ENCODE measurements at places on chromosomes 4 and X.

DNA sequence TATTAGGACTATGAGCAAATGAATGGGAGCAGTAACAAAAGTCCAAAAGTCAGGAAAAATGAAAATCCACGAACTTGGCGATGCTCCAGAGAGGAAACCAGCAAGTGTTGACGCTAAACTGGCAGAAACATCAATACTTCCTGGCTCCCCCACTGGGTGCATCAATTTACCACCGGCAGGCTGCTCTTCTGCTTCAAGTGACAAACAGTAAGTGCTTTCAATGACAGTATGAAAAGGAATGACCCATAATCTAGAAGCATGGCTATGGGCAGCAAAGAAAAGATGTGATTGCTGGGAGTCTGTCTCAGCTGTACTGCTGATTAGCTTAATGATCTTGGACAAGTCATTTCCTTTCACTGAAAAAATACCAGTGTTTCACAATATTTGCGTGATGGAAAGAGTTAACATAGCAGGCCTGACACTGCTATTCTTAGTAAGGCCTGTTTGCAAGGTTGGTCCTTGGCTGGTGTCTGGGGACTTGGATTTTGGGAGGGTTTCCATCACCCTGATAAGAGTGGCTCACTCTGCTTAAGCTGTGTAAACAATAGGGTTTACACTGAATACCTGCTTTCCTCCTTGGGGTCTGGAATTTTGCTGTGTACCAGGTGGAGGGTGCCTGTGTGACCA, 8.7 kb downstream of the ATP11C start:
- no peak for DNase-seq

- no peak for DNase-seq
Observed at GRCh38 chrX:151870602-151871001, 42.1 kb upstream of the MAGEA4 start.

DNA sequence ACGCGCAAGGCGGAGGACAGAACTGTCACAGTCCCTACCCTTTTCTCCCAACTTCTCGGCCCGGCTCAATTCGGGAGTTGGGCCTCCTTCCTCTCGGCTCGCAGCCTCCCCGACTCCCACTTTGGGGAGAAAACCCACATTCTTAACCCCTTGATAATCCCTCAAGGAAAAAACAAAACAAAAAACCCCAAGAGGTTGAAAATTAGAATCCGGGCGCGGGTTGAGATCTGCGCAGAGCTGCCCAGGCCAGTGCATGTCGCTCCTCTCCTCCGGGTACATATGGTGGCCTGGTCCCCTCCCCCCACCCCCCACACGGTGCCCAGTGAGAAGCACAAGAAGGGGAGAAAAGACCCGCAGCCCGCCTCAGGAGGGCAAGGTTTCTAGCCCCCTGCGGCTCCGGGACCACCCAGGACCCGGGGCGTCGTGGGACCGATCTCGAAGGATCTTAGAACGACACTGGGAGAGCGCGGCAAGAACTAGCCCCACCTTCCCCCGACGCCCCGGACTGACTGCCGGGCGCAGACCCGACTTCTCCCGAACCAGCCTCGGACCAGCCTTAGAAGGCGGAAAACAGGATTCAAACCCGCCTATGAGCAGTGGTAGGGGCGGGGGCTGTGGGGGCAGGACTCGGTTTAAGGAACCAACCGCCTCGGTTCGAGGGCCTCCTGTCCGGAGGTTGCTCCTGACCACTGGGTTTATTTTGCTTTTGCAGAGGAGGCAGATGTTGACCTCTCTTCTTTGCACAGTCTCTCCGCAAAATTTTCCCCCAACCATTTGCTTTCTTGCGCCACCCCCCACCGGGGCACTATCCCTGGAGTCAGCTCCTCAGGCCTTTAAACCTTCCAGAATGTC, 2.5 kb upstream of the PDGFRA start:
- DNase-seq = no peak

- no peak for DNase-seq
Observed at GRCh38 chr4:159055833-159056232, 47.0 kb upstream of the RAPGEF2 start.

DNA sequence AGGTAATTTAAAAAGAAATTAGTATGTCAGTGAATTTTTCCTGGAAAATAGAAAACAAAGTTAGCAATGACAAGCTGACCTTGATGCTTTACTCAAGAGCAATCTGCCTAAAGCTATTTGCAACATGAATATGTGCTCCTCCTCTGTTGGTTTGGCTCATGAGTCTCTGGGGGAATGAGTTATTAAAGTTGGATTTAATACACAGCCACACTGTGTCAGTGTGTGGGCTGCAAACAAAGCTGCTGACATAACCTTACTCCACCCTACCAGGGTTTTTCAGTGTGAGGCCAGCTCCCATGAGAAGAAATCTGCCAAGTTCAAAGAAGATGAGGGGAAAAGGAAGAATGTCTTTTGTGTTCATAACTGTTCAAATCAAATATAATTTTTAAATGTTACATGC, 280.5 kb downstream of the TLL1 start:
- DNase-seq = no peak

GRCh38 chr4:76748649-76749048, 149.3 kb downstream of the SOWAHB start:
- no peak for DNase-seq

DNA sequence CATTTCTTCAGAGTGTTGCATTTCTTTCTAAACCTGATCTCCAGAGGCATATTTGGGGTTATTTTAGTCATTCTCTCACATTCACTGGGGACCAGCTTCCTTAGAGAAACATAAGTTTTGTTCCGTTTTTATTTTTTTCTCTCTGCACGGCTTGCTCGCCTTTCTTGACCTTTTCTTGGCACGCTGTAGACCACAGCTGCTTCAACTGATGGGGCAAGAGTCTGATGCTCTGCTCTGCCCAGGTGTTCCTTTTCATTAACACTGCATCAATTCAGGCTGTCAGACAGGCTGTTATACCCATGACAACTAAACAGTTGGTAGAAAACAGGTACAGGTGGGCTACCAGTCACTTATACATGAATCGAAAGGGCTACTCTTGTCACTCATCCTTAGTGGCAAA, 682.2 kb upstream of the DIAPH2 start:
- no peak for DNase-seq

DNA sequence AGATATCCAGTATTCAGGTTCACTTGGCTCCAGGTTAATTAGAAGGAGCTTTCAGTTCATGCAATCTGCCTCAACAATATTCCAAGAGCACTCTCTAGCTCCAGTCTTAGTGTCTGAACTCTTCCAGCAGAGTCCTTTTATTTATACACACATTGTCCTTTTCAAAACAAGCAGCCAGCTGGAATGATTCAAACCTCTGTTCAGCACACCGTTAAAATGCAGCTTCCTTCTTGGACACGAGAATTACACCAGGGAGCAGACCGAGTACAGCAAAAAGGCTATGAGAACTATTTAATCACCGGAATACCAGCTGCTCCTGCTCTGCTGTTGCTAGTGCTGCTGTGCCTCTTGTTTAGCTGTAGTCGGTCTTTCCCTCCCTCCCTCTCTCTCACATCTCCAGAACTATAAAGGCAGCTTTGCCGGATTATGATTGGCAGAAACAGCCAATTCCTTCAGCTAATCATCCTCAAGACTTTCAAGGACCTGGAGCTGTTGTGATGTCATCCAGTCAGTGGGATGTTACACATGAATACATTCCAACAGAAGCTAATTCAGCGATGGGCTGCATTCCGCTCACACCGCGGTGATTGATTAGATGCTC, at the start of gene NDST4:
Gene NDST4 (minus strand): TSS at position 115 of the 601 bp plus-strand sequence. CDS start 36,584 bp downstream, outside the sequence.
- no peak for DNase-seq

GRCh38 chrX:35351212-35351611, 408.6 kb downstream of the FAM47B start:
- DNase-seq = no peak

GRCh38 chr4:148643851-148644250, 201.6 kb upstream of the NR3C2 start:
- no peak for DNase-seq

DNA sequence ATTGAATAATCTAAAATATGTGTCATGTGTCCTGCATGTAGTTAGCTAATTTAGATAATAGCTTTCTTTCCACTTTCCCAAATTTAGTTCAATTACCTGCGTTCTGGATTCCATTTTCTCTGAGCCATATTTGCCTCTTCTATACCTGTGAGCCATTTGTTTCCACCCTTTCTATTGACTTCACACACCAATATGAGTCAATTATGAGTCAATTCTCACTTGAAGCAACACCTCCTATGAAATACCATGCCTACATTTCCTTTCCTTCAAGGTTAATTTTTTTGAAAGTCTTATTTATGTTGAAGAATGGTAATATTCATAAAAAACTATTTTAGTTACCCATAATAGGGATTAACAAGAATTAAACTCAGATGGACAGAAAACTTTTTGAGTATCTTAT, 25.8 kb downstream of the NPY2R start:
- DNase-seq = no peak

- no peak for DNase-seq
Observed at GRCh38 chr4:122514671-122515070, 58.1 kb upstream of the IL2 start.

GRCh38 chrX:132004728-132005127, 18.4 kb upstream of the STK26 start:
- DNase-seq = no peak

DNA sequence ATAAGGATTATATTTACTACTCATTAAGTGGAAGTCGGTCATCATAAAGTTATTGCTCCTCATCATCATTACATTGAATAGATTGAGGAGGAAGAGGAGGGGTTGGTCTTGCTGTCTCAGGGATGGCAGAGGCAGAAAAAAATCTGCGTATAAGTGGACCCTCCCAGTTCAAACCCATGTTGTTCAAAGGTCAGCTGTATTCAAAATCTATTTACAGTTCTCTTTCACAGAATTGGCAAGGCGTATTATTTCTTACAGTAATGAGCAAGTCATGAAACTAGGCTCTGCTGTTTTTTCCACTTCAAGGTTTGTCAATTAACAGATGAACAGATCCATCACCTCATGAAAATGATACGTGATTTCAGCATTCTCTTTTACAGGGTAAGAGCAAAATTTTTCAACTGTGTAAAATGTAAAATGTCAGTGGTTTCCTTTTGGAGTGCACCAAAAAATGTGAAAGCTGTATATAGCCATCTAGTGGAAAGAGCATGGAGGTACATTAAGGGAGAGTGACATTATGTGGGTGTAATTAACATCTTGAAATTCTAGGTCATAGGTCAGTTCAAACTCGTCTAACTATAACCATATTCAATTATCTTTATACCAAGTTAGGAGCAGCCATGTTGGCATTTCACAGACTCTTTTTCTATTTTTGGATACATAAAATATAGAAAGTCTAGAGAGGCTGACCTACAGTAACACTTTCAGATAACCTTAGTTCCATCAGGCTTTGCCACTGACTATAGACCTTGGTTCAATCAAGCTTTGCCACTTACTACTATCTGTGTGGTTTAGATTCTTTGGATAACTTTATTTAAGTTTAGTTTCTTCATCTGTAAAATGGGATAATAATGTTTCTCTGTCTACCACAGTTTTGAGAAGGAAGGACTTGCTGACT, 30.1 kb downstream of the NEIL3 start:
- DNase-seq = no peak

DNA sequence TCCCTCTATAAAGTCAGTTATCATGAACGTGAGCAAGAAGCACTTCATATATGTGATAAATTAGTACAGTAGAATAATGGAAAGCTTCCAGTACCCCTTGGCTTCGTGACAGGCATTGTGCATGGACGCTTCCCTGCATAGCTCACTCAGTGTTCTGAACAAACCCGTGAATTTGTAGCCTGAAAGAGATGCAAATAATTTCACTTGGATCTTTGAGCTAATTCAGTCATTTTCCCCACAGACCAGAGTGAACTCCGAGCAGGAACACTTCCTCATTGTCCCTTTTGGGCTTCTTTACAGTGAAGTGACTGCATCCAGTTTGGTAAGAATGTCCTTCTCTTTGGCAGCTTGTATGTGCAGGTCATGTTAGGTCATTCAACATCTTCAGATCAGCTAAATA, 50.1 kb downstream of the ADD1 start:
- no peak for DNase-seq

DNA sequence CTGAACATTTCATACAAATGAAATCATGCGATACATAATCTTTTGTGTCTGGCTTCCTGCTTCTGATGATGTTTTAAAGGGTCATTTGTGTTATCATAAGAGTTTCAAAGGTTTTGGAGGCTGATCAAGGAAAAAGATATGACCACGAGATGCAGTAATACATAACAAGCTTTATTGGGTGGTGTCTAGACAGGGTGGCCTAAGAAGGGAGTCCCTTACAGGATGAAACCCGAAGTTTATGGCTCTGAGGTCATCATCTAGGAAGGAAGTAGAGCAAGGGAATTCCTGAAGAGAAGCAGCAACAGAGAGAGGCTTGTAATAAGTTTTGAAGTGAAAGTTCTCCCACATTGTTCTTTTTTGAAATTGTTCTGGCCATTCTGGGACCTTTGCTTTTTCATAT, 40.8 kb upstream of the SOD3 start:
- DNase-seq = no peak

- no peak for DNase-seq
Observed at GRCh38 chr4:187656959-187657358, 338.6 kb upstream of the ZFP42 start.

DNA sequence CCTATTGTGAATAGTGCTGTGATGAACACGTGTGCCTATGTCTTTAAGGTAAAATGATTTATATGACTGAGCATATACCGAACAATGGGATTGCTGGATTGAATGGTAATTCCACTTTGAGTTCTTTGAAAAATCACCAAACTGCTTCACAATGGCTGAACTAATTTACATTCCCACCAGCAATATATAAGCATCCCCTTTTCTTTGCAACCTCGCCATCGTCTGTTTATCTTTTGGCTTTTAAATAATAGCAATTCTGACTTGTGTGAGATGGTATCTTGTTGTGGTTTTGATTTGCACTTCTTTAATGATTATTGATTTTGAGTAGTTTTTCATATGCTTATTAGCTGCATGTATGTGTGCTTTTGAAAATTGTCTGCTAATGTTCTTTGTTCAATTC, 31.8 kb upstream of the UGT2A1 start:
- DNase-seq = no peak

DNA sequence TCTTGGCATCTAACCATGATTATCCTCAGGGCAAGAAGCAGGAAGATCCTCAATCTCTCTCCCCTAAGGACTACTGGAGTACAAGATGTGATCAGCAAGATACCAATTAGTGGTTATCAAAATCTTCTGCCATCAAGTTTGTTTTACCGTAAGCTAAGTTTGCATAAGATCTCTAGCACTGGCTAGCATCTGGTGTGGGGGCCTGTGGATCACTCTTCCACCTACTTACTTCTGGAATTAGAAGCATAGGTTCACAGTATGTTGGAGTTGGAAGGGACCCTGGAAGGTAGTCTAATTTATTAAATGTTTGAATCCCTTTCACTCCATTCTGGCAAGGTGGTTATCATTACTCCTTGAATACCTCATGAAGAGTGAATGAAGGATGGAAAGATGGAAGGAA, 93.3 kb upstream of the BANK1 start:
- DNase-seq = no peak

Measured in stimulated activated CD4-positive, alpha-beta T cell treated with anti-CD3 and anti-CD28 coated beads, Interleukin-12 subunit alpha, Interleukin-12 subunit beta, amount 100 ng/mL, for 48 hours (primary cell).